Central memory CD8-positive, alpha-beta T cell (primary cell): ENCODE measurements at places on chromosomes 11 and 22.

DNA sequence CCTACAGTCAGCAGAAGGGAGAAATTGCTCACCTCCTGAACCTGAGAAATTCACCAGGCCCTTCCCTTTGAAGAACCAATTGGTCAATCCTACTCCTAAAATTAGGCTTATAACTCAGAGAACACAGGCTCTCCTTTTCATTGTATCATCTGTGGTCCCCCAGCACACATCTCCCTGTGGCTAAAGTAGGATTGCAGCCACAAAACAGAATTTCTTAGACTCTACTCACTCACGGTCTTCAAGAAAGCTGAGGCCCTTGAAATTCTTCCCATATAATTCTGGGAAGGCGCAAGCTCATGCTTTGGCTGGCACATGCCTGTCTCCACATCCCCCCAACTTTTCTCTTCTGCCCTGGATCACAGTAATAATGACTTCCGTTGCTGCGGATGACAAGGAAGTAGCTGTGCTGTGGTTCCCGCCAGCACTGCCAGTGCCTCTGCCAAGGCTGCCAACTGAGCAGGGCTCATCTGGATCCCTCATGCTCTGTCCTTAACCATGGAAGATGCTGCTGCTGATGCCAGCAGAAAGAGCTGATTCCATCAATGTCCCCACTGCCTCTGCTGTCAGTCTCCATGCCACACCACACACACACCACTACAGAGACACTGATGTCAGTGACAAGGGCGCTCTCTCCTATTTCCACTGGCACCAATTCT lies 200.6 kb upstream of the POU2AF2 start:
- no peak for DNase-seq

DNA sequence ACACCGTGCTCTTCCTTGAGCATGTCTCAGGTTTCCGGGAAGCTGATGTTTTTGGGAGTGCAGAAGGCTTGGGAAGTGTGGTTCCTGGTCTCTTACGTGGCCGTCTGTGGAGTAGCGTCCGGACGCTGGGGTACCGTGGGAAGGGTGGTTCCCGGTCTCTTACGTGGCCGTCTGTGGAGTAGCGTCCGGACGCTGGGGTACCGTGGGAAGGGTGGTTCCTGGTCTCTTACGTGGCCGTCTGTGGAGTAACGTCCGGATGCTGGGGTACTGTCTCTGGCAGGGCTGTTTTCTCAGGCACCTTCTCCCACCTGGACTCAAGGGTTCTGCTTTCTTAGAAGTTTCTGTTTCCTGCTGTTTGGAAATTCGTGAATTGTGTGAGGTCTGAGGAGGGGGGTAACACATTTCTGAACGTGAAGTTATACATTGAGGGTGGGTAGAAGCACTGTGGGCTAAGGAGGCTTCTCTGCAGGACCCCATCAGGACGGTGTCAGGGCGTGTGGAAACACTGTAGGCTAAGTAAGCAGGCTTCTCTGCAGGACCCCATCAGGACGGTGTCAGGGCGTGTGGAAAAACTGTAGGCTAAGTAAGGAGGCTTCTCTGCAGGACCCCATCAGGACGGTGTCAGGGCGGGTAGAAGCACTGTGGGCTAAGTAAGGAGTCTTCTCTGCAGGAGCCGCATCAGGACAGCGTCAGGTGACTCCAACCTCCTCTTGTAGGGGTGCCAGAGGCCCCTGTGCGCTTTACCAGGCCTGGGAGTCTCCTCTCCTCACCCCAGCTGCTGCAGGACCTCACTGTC lies 5.3 kb upstream of the IFITM3 start:
- no peak for DNase-seq

GRCh38 chr11:102237096-102237735 lies 80.1 kb upstream of the BIRC3 start:
- DNase-seq, result no peak

DNA sequence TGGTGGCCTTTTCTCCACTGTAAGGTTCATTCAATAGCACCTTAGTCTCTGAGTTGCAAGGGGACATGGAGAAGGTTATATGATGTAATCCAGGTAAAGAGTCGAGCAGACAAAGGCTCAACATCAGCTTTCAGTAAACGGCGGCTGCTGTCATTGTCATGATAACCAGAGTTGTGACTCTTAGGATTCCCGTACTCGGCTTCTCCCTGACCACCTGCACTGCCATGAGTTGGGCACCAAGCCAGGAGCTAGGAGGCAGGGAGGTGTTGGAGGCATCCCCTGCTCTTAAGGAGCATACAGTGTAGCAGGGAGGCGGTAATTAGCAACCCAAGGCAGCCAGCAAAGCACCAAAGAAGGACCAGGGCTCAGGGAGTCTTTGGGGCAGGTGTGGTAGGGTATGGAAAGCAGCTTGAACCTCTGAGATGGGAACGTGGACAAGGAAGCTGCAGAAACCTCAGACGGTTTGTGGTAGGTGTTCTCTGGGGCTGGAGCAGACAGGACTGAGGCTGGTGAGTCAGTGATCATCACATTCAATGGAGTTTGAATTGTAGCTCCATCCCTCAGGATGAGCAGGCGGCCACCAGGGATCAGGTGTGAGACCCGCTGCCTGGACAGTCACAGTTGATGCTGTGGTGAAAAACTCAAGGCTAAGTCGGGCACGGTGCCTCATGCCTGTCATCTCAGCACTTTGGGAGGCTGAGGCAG lies 31.7 kb downstream of the LIF start:
- DNase-seq, result no peak

DNA sequence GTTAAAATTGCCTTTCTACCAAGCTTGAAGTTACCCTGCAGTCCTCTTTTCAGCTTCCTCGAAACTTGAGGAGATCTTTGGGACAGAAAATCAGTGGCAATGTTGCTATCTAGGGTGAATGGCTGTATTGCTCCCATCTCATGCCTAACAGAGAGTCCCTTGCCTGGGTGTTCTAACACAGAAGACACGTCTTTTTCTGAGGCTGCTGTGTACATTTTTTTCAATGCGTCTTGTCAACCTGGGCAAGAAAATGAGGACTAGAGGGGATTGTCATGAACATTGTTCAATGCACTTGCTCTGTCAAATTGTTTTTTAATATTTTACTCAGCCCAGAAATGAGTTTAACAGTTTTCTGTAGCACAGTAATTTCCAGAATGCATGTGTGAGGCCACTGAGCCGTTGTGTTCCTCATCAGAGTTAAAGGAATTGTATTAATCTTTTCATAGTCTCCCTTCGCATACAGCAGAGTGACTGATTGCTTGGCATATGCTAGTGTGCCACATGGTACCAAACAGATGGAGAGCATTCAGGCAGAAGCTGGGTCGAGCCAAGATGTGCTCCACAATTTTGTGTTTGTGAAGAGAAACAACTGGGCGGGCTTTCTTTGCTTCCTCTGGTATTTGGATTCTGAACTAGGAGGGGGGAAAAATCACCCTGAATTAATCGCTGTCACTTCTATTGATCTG lies 86.0 kb downstream of the CASP12 start:
- DNase-seq, result no peak

- DNase-seq, result no peak
Observed at GRCh38 chr11:125903711-125904659, at the start of gene DDX25. Gene DDX25 (plus strand): TSS chr11:125904508. CDS start chr11:125904518, 10 bp downstream.

DNA sequence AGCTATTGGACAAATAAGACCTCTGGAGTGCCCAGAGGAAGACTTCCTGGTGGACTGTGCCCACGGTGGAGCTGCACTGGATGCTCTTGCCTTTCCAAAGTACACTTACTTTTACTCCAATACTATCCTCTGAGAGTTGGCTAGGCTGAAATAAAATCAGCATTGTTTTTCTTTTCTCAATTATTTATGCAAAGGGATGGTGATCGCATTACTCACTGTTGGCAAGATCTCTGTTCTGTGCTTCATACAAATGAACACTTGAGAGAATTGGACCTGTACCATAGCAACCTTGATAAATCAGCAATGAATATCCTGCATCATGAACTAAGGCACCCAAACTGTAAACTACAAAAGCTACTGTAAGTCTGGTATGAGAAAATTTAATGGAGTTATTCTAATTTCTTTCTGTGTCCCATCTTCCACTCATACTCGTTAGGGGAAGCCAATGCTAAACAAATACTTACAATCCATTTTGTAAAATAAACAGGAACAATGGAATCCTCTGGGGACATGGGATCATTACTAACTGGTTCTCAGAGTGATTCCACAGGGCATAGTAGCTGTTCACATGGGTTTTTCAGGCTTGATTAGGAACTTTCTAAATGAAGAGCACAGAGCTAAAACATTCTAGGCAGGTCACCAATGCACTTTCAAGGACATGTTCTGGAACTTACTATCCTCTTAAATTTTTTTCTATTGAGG lies 26.3 kb downstream of the NLRP14 start:
- no peak for DNase-seq

GRCh38 chr22:44697423-44698141 lies 4.4 kb upstream of the PRR5 start:
- DNase-seq, result peak; percentile 75

DNA sequence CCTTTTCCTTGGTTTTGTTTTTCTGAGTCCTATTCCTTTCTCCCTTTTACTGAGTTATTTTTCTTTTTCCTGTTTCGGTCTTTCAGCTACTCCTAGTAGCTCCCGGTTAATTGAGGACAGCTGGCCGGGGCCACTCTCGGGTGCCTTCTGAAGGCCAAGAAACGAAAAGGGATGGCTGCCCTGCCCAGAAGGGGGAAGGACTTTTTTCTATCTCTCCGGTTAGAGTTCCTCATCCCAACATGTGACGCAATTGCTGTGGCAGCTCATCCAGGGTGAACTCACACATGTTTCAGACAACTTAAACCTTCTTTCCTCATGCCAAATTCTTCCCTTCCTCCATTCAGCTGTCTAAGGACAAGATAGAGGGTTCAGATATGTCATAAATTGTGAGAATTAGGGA lies 83.6 kb downstream of the PIWIL4 start:
- no peak for DNase-seq

GRCh38 chr22:17074648-17075002 lies 10.2 kb upstream of the IL17RA start:
- DNase-seq, result no peak
